ENCODE measurements at places on chromosomes 4 and X. TPM values are rescaled to one million over a fixed set of nuclear protein-coding genes. Genes with fewer than 3 reads are reported as not detected.

The LIMCH1 gene
- 33.4 TPM for total RNA-seq

The SMIM43 gene
- total RNA-seq, result 0.76 TPM

The COX7B2 gene
- total RNA-seq, result not detected

The CXCL6 gene
- total RNA-seq, result 19.6 TPM

The EFHC2 gene
- 0.13 TPM for total RNA-seq

Measured in smooth muscle cell of the pulmonary artery (primary cell).